ENCODE measurements at places on chromosomes 1 and 21.

GRCh38 chr1:236844499-236845271 is 49.6 kb downstream of the MTR start:
- DNase-seq = no peak

DNA sequence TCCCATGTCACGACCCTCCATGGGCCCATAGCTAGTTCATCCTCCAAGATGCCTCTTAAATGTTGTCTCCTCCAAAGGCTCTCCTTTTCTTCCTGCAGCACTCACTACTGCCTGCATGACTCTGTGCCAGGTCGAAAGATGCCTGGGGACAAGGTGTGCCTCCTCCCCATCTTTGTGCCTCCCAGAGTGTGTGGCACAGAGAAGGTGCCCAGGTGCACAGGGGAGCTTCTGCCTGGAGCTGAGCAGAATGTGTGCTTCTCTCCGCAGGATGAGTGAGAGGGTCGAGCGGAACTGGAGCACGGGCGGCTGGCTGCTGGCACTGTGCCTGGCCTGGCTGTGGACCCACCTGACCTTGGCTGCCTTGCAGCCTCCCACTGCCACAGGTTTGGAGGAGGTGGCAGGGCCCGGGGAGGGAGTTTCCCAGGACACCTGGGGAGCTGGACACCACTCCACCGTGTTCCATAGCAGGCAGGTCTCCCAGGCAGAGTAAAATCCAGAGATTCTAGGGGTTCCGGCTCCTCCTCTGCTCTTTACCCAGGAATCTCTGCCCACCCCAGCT is 6.9 kb upstream of the PPM1J start:
- no peak for DNase-seq

- DNase-seq = no peak
These were observed 298.4 kb upstream of the SPAG17 start for GRCh38 chr1:118483245-118484006.

- DNase-seq = no peak
These were observed 8.3 kb downstream of the MAPKAPK2 start for GRCh38 chr1:206693029-206693428.

- no peak for DNase-seq
These were observed 131.3 kb downstream of the CACHD1 start for GRCh38 chr1:64601207-64601606.

DNA sequence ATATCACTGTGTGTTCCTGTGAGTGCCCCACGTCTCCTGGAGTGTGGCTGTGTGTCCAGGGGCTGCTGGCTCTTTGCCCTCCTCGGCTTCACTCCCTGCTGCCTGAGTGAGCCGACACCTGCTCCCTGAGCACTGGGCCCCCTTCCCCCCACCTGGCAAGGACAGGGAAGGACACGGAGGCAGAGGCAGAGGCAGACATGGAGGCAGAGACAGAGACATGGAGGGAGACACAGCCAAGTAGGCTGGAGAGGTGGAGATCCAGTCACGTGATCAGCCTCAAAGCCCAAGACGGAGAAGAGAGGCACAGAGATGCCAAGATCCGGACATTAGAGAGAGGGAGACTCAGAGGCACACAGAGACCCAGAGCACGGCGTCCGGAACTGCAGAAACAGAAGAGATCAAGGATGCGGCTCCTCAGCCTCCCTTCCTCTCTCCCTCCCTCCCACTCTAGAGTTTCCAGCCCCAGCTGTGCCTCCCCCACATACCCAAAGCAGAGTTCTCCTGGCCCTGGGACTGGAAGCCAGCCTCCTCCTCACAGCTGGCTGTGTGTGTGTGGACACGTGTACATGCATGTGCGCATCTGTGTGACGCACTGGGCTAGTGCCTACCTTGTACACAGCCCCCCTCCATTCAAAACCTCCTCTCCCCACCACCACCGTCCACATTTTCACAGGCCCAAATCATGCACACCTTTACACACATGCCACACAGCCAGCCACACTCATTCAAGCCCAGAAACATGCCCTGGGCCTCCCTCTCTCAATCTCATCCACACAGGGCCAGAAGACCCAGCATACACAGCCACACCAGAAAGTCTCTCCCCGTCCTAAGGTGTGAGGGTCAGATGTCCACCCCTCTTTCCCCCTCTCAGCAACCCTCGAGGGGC is 39.1 kb upstream of the WASF2 start:
- DNase-seq = no peak

GRCh38 chr1:89383185-89383584 is 19.3 kb downstream of the GBP6 start:
- DNase-seq = no peak

DNA sequence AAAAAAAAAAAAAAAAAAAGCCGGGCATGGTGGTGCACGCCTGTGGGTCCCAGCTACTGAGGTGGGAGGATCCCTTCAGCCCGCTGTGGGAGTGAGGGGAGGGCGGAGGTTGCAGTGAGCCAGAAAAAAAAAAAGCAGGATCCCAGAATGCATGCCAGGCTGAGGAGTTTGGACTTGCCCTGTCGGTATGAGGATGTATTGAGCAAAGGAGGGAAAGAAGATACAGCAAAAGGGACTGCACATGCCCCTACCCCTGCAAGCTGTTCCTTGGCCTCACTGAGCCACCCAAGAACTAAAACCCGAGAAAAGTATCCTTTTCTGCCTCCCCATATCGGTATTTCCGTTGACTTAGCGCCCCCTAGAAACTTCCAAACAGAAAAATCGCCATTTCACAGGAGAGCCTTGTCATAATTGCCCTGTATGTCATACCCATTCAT is 1.3 kb upstream of the GPATCH4 start:
- no peak for DNase-seq

GRCh38 chr1:214548988-214549387 is 2.4 kb downstream of the PTPN14 start:
- DNase-seq = no peak

DNA sequence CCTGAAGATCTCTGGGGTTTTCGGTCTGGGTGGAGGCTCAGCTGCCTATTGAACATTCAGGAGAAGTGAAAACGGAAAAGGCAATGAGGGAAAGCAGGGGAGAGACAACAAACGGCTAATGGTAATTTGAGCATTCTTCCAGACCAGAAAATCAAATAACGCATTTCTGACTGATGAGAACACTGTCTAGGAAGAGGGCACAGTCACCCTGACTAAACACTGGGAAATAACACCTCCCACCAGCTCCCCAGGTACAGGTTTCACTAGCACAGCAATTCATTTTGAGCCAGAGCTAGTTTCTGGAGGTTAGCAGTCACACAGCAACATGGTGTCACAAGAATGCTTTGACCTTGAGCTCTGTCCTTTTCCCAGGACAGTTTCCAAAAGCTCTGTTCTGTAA is 21.1 kb downstream of the NCF2 start:
- no peak for DNase-seq

GRCh38 chr1:16047791-16048475 is 4.4 kb downstream of the CLCNKB start:
- DNase-seq = no peak

DNA sequence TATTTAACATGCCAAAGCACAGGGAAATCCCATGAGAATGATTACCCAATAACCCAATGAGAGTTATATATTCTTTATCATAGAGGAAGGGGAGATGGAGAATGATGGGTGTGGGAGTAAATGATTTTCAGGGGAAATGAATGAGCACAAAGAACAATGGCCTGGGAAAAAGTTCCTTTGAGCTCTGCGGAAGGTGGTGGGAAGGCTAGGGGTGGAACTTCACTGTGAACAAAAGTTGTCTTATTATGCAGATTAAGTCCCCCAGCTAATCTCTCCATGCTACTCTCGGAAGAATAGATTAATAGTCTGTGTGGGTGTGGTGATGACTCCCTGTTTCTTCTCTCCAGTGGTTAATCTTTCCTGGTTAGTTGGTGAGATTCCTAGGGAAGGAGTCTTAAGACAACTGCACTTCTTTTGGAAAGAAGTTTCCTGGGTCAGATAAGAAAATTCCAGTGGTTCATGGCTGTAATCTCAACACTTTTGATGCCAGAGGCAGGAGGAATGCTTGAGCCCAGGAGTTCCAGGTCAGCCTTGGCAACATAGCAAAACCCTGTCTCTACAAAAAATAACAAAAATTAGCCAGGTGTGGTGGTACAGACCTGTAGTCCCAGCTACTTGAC is 71.6 kb downstream of the DNTTIP2 start:
- DNase-seq = no peak
